Left lung (tissue), 14 donors: ENCODE measurements at places on chromosomes 1 and 21. TPM values are rescaled to one million over a fixed set of nuclear protein-coding genes. Genes with fewer than 3 reads are reported as not detected.

The IFNAR1 gene
- total RNA-seq: 71.3 TPM

- H3K36me3 ChIP-seq: peaks cover 42% of the 10 kb centered on the region
- peak within 1 kb of the TSS; percentile 80 for H3K4me3 ChIP-seq
- peak; percentile 95 for DNase-seq
- H3K27me3 ChIP-seq: no peaks in the 10 kb centered on the region
These were observed at the start of gene RPL11 for GRCh38 chr1:23691499-23692307. RPL11 (plus strand) TSS chr1:23691806; CDS start chr1:23691824, 18 bp downstream.

The CRB1 gene
- total RNA-seq: 0.16 TPM

DNA sequence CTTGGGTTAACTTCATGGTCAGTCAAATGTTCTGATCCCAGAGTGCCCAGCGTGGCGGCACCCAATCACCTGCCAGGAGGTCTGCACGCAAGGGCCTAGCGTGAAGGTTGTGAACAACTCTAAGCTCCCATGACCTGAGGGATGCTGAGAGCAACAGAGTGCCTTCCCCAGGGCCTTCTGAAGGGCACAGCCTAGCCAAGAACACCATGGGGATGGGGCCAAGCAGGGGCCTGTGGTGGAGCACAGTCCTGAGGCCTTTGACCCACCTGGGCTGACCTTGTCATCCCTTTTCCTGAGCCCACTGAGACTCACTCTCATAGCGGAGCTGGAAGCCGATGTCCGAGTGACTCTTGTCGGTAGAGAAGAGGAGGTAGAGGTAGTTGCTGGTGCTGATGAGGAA lies 138.8 kb upstream of the HMGB4 start:
- no peaks in the 10 kb centered on the region for H3K36me3 ChIP-seq
- no peaks in the 10 kb centered on the region for H3K27me3 ChIP-seq
- H3K27ac ChIP-seq: no peak overlapping the region
- no peak for DNase-seq
- no peak overlapping the region for H3K4me3 ChIP-seq
- H3K4me1 ChIP-seq: no peaks in the 10 kb centered on the region

The COL16A1 gene
- 64.8 TPM for total RNA-seq

- H3K4me1 ChIP-seq: peaks cover 41% of the 10 kb centered on the region
- no peak for DNase-seq
- H3K4me3 ChIP-seq: no peak overlapping the region
- no peaks in the 10 kb centered on the region for H3K27me3 ChIP-seq
These were observed 5.0 kb downstream of the JMJD4 start for GRCh38 chr1:227729881-227730629.

The FAM72D gene
- total RNA-seq: 0.84 TPM

- H3K36me3 ChIP-seq: no peaks in the 10 kb centered on the region
- H3K4me1 ChIP-seq: no peaks in the 10 kb centered on the region
These were observed 233.1 kb upstream of the CSF3R start for GRCh38 chr1:36715797-36716196.

DNA sequence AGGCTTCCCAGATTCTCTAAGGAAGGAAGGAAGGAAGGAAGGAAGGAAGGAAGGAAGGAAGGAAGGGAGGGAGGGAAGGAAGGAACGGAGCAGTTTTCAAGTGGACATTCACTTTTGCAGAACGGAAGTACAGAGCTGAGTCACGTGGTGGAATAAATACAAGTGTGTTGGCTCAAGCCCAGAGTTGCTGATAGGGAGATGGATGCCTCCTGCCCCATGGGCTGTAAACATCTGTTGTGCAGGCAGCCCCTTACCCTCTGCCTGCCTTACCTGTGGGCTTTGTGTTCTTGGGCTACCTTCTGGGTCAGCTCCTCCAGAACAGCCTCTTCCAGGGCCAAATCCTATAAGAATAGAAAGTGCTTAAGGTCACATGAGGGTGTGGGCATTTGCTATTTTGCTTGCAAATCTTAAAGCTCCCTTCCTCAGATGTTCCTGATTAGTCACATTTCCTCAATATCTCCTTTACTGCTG lies 121.7 kb downstream of the SMYD2 start:
- no peak overlapping the region for H3K27ac ChIP-seq
- no peaks in the 10 kb centered on the region for H3K36me3 ChIP-seq
